ENCODE measurements at places on chromosomes 3 and 15. TPM values are rescaled to one million over a fixed set of nuclear protein-coding genes. Genes with fewer than 3 reads are reported as not detected.

- DNase-seq = no peak
Observed at GRCh38 chr3:39295184-39295775, 15.4 kb upstream of the CX3CR1 start.

GRCh38 chr3:104952146-104952972 lies 414.4 kb upstream of the ALCAM start:
- DNase-seq = peak; percentile 84

- no peak for DNase-seq
Observed at GRCh38 chr3:29747991-29748390, 467.1 kb downstream of the RBMS3 start.

TRH gene
- not detected for polyA plus RNA-seq

DNA sequence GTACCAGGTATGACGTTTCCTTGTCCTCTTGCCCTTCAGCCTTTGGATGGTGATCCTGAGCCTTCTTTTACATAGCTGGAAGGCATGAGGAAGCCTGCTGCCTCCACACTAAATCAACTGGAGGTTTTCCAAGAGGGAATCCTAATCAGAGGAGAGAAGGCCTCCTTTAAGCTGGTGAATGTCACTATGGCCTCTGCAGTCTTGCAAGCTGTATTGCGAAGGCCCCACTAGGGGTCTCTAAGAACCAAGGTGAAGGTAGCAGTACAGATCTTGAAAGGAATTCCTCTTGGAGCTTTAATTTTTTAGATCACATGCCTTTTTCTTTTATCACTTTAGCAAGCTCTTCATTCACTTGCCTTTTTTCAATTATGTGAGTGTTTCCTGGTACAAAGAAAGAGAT lies 119.2 kb downstream of the GHSR start:
- DNase-seq = no peak

GRCh38 chr3:24591661-24592555 lies 97.3 kb upstream of the THRB start:
- DNase-seq = peak; percentile 98

GRCh38 chr3:104796556-104796955 lies 570.2 kb upstream of the ALCAM start:
- no peak for DNase-seq

- DNase-seq = no peak
Observed at GRCh38 chr3:197463279-197463678, 92.5 kb downstream of the BDH1 start.

GRCh38 chr3:104526901-104527401 lies 839.8 kb upstream of the ALCAM start:
- no peak for DNase-seq

GRCh38 chr3:157819270-157820156 lies 286.7 kb downstream of the SHOX2 start:
- DNase-seq = no peak

DNA sequence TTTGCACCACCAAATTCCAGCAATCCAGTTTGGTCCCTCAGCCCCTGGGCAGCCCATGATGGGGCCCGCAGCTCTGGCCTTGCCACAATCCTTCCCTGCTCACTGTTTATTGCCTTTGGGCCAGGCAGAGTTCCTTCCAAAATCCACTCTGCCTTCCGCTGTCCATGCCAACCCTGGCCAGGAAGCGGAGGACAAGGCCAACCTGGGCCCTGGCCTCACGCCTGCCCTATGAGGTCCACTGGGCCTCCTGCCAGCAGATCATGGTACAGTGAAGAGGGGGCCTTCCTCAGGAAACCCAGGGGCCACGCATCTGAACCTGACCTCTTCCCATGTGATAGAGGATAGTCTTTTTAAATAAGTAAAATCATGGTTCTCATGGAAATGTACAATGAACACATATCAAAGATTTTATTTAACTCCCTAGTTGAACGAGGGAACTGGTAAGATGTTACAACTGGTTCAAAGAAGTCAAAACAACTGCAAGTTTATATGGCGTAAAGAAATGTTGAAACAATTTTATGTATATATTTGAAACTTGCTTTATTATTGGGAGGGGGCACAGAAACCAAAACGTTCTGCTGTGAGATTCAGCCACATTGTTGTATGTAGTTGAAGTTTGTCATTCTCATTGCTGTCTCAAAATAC lies 95.8 kb upstream of the TNFAIP8L3 start:
- DNase-seq = no peak

DNA sequence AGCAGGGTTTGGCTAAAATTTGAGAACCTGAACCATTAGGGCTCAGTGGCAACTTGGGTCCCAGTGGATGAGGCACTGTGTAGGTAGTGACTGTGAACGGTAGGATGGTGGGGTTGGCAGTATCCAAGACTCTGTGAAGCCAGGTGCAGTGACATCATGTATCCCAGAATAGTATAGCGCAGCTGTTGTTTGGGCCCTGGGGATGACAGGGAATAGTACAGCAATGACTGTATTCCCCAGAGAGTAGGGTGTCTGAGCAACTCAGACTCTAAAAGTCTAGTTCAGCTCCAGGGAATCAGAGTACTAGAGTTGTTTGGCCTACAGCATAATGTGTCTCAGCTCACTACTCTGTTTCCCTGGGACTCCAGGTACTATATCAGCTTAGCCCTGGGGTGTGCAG lies 20.7 kb upstream of the PPP2R3A start:
- DNase-seq = no peak

GRCh38 chr3:94561094-94561493 lies 498.2 kb downstream of the NSUN3 start:
- no peak for DNase-seq

PRR23A gene
- not detected for polyA plus RNA-seq

MRPS11 gene
- 86.9 TPM for polyA plus RNA-seq

ISL2 gene
- 1.8 TPM for polyA plus RNA-seq

- DNase-seq = no peak
Observed at GRCh38 chr3:11655196-11655928, 11.6 kb upstream of the VGLL4 start.

PLA2G4E gene
- 0.04 TPM for polyA plus RNA-seq

IQCH gene
- polyA plus RNA-seq = 0.84 TPM

DNAJA4 gene
- polyA plus RNA-seq = 7.5 TPM

GRCh38 chr15:39230205-39230907 lies 350.5 kb upstream of the THBS1 start:
- no peak for DNase-seq

All from foreskin keratinocyte (primary cell).